Activated T-helper 1 cell treated with anti-CD3 and anti-CD28 coated beads, Interleukin-12 subunit alpha, Interleukin-12 subunit beta, Interleukin-2, Interleukin-4 antibody, amounts not matched to agents 30 ng/mL and 10 ng/mL and 1 ng/mL, durations not matched to agents 14 hours and 24 hours and 36 hours (primary cell): ENCODE measurements at places on chromosomes 3 and 15.

DNA sequence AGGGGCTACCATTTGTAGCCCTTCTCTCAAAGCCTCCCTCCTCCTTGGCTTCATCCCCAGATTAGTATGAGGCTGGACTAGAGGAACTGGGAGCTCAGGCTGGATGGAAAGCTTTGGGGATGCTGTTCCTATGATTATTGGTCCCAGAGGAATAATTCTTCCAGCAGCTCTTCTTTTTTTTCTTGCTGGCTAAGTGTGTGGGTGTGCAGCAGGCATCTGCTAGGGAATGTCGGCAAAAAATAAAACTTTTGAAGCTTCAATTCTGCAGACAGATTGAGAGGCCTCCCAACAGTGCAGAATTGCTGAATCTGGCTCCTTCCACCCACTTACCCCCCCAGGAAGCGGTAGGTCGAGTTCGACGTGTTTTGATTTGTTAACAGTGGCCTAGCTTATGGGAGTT, 138.5 kb upstream of the ANKRD28 start:
- H3K4me3 ChIP-seq = no peak overlapping the region
- H3K27ac ChIP-seq = no peak overlapping the region
- no peaks in the 10 kb centered on the region for H3K36me3 ChIP-seq
- no peak for DNase-seq

- no peaks in the 10 kb centered on the region for H3K27me3 ChIP-seq
- H3K36me3 ChIP-seq = no peaks in the 10 kb centered on the region
- H3K4me1 ChIP-seq = no peaks in the 10 kb centered on the region
- no peak for DNase-seq
These were observed 421.0 kb upstream of the THRB start for GRCh38 chr3:24915639-24916038.

GRCh38 chr3:151859233-151859673, 14.2 kb upstream of the SUCNR1 start:
- peaks cover 11% of the 10 kb centered on the region for H3K27me3 ChIP-seq
- no peak for DNase-seq
- H3K36me3 ChIP-seq = no peaks in the 10 kb centered on the region
- no peak overlapping the region for H3K4me3 ChIP-seq

GRCh38 chr3:197038679-197039462, 9.3 kb upstream of the MELTF start:
- H3K36me3 ChIP-seq = peaks cover 1% of the 10 kb centered on the region
- no peak overlapping the region for H3K4me3 ChIP-seq
